Ovary (tissue), 10 donors: ENCODE measurements at places on chromosomes 2 and 18. TPM values are rescaled to one million over a fixed set of nuclear protein-coding genes. Genes with fewer than 3 reads are reported as not detected.

GRCh38 chr2:127220102-127220767 lies at the start of gene CYP27C1:
Gene CYP27C1, minus strand, starts transcription at chr2:127220299. Its CDS starts 29 bp downstream, at chr2:127220270.
- H3K27ac ChIP-seq: peak within 1 kb of the TSS; percentile 12
- peaks cover 6% of the 10 kb centered on the region for H3K4me1 ChIP-seq
- peak within 1 kb of the TSS; percentile 39 for H3K4me3 ChIP-seq
- no peaks in the 10 kb centered on the region for H3K36me3 ChIP-seq
- no peak for DNase-seq

GRCh38 chr2:127321303-127321702 lies 27.4 kb upstream of the ERCC3 start:
- DNase-seq: no peak
- no peak overlapping the region for H3K27ac ChIP-seq
- no peaks in the 10 kb centered on the region for H3K4me1 ChIP-seq
- no peak overlapping the region for H3K4me3 ChIP-seq
- no peaks in the 10 kb centered on the region for H3K36me3 ChIP-seq

- H3K27me3 ChIP-seq: no peaks in the 10 kb centered on the region
- H3K27ac ChIP-seq: no peak overlapping the region
- no peak overlapping the region for H3K4me3 ChIP-seq
- H3K36me3 ChIP-seq: no peaks in the 10 kb centered on the region
- DNase-seq: no peak
Measured at GRCh38 chr18:73594749-73595148, 552.9 kb downstream of the FBXO15 start.

DNA sequence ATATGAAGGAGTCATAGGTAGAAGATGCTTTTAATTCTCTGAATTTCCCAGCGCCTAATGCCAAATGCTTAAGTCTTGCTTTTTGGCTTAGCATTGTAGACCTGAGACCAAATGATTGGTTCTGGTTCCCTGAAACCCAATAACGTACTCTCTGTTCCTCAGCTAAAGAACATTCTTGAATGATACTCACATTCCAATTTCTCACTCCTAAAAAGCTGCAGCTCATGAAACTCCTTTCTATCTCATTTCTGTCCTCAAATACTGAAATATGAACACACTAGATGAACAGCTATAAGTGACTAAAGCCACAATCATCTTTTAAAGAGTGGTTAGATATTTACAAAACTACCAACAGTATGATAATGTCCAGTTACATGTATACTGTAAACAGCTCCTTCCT lies 272.1 kb downstream of the SLC8A1 start:
- H3K27ac ChIP-seq: no peak overlapping the region
- no peak overlapping the region for H3K4me3 ChIP-seq
- no peaks in the 10 kb centered on the region for H3K4me1 ChIP-seq
- no peaks in the 10 kb centered on the region for H3K27me3 ChIP-seq

DNA sequence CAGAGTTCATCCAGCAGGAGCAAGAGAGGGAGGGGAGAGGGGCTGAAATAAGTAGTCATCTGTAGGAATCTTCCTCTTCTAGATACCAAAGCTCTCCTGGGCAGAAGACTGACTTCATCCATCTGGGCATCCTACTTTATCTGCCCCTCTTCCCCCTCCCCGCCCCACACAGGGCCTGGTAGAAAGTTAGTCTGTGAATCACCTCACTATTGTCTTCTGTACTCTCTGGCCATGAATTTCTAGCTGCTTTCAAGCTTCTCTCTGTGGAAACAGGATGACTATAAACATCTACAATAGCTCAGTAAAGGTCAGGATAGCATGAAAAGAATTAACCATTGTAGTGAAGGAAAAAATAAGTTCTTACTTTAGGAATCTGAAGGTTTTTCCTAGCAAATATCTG lies 47.7 kb upstream of the RNU4ATAC start:
- no peak for DNase-seq
- no peaks in the 10 kb centered on the region for H3K27me3 ChIP-seq
- no peaks in the 10 kb centered on the region for H3K36me3 ChIP-seq
- no peak overlapping the region for H3K27ac ChIP-seq
- H3K4me3 ChIP-seq: no peak overlapping the region

The RAD51AP2 gene
- total RNA-seq: 0.10 TPM

The AGXT gene
- total RNA-seq: not detected

The PLEKHH2 gene
- 66.5 TPM for total RNA-seq
